ENCODE measurements at places on chromosomes 2 and 18.
A peak's percentile ranks its signal among the peaks of the same experiment; 100 is the strongest.

GRCh38 chr2:161964160-161964559 is 109.9 kb downstream of the DPP4 start:
- no peak for DNase-seq

GRCh38 chr2:179307616-179308371 is 43.2 kb upstream of the SESTD1 start:
- no peak for DNase-seq

DNA sequence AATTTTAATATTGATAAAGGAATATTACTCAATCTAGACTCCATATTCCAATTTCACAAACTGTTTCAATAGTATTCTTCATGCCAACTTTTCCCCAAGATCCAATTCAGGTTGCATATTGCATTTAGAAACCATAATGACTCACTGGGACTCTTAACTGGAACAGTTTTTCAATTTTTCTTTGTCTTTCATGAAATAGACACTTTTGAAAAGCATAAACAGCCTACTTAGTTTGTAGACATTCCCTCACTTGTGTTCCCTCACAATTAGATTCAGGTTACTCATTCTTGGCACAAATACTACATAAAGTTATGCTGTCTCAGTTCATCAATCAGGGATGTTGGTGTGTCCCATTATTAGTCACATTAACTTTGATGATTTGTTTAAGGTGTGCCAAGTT is 1768.4 kb upstream of the PIK3C3 start:
- DNase-seq: peak; percentile 13

DNA sequence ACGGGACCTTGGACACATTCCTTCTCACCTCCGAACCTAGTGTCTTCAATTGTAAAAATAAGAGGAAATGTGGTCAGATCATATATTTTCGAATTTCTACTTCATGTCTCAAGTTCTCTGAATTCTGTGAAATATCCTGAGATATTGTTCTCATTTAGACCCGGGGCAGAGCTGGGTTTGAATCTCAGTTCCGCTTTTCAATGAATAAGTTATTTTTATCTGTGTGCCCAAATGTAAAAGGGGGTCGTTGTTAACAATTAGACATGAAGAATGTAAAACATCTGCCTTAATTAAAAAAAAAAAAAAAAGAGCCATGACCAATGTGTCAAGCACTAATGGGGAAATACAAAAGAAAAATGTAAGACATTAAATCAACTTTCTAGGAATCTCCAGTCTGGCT is 48.9 kb upstream of the BCL11A start:
- DNase-seq: no peak

DNA sequence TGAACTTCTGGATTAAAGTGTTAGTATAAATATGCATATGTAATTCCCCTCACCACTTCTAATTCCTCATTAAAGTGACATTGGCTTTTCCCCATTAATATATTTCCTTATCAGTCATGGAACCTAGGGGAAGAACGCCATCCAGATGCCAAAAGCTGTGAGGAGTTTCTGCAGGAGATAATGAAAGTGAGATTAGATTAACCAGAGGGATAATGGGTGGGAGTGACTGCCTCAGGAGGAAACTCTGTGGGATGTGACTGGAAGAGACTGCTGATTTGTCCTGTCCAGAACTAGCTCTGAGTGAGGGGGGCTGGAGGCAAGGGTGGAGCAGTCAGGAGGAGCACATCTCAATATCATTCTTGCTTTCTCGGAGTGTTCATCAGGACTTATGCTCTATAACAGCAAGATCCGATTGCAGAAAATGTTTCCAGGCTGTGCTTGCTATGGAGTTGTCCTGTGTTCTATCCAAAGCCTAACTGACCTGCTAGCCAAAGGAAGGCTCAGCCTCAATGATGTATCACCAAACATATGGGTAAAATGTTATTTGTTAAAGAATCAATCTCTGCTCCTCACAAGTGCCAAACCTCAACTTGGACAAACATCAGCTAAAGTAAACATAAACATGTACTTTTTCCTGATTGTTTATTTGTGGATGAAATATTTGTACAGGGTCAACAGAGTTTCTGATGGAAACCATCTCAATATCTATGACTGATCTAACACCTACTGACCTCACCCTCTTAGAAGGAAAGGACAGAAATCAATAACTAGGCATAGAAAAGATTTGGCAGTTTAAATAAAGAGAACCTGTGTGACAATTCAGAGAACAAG is 118.5 kb downstream of the ASXL3 start:
- no peak for DNase-seq

GRCh38 chr2:159326569-159327255 is 40.2 kb upstream of the WDSUB1 start:
- no peak for DNase-seq

DNA sequence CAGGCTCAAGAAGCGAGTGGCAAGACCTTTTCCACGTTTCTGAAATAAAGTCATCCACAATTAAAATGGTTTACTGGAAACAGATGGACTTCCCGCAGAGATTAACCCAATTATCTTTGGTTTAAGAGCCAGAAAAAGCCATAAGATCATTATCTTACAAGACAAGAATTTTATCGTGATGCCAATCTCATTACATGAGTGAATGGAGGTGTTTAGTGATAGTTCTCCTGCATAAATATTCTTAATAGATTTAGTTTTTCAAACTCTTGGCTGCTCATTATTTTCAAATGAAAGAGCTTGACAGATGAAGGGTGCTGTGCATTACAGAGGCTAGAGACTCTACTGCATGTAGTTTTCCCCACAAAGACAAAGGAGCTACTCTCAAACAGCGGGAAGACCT is 1028.4 kb upstream of the PIK3C3 start:
- DNase-seq: peak; percentile 39

- DNase-seq: peak; percentile 50
These were observed 33.6 kb upstream of the RNF149 start for GRCh38 chr2:101341901-101342624.

DNA sequence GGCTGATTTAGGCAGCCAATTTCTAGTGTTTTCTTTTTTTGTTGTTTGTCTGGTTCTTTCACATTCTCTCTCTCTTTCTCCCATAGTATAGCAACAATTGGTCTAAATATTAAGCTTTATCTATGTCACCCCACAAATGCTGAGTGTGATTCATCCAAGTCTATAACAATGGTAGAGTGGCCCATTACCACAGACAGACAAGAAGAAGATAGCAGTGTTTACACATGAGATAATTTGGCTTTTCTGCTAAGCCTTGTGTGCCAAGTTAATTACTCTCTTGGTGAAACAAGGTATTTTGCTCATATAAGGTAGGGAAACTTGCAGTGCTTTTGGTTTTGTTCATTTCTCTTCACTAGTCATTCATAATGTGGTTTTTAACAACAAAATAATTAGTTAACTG is 166.5 kb downstream of the SLC8A1 start:
- DNase-seq: no peak

GRCh38 chr2:18380321-18380720 is 180.1 kb downstream of the RDH14 start:
- DNase-seq: peak; percentile 17

- DNase-seq: peak; percentile 6
These were observed 785 bp downstream of the ZNF892 start for GRCh38 chr2:95208106-95208505.
